Thoracic aorta (tissue), 2 donors: ENCODE measurements at places on chromosomes 16 and 17. TPM values are rescaled to one million over a fixed set of nuclear protein-coding genes. Genes with fewer than 3 reads are reported as not detected.

C16orf54 gene
- total RNA-seq, result 3.4 TPM

DNA sequence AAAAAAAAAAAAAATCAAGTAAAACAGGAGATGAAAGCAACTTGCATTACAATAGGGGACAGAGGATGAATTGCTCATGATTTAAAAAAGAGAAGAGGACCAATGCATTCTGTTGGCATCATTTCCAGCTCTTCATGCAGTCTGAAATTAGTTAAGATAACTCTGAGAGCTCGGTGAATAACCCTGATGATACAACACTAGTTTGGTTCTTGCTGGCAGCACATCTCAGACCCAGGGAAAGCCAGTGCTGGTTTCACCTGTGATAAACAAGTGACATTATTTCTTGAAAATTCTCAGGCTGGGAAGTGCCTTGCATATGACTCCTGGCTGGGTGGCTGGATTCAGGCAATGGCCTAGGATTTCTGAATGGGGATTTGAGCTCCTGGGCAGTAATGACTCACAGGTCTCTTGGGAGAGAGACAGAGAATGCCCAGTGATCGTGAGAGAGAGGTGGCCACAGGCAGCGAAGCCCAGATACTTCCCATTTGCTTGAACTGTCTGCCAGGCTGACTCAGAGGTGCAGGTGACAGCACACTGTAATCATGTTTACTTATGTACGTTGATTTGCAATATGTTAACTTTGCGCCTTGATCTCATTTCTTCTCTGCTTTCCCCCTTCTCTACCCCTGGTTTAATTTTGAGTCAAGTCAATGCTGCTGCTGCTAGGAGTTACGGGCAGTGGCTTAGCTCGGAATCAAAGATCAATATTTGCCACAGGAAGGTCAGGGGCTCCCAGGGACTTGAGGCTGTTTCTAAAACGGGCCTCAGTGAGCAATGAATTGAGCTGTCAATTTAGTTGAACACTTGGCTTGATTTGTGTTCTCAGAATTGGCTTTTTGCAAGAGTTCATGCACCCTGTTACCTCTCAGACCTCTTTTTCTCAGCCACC, 27.1 kb downstream of the ARSG start:
- H3K27me3 ChIP-seq, result no peaks in the 10 kb centered on the region
- no peak overlapping the region for H3K27ac ChIP-seq
- H3K4me3 ChIP-seq, result no peak overlapping the region
- no peak for DNase-seq
- no peaks in the 10 kb centered on the region for H3K4me1 ChIP-seq
- H3K36me3 ChIP-seq, result no peaks in the 10 kb centered on the region

SMIM36 gene
- not detected for total RNA-seq

TOP3A gene
- 54.6 TPM for total RNA-seq

GRCh38 chr17:66702106-66702936, 132.6 kb upstream of the CACNG5 start:
- H3K27me3 ChIP-seq, result no peaks in the 10 kb centered on the region
- no peaks in the 10 kb centered on the region for H3K36me3 ChIP-seq
- no peak for DNase-seq
- no peak overlapping the region for H3K27ac ChIP-seq
- H3K4me1 ChIP-seq, result no peaks in the 10 kb centered on the region
- H3K4me3 ChIP-seq, result no peak overlapping the region

- H3K27me3 ChIP-seq, result no peaks in the 10 kb centered on the region
- no peaks in the 10 kb centered on the region for H3K36me3 ChIP-seq
- H3K4me3 ChIP-seq, result no peak overlapping the region
Observed at GRCh38 chr17:19409509-19409908, 1.5 kb upstream of the RNF112 start.

PNMT gene
- total RNA-seq, result 3.1 TPM

DNA sequence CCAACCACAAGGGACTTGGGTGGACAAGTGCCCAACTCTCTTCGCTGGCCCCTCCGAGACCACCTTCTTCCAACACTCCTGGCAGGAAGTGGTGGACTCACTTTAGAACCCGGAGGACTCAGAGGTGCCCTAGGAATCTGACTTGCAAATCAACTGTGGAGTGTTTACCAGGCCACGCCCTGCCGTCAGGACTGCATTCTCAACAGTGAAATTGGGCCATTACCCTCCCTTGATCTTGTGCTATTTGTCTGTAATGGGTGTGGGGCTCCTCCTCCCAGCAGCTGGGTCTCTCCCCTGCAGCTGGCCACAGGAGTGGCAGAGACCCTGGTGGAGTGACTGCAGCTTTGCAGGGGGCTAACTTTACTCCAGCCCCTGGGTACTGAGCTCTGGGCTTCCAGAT, 212.2 kb upstream of the RPL38 start:
- H3K36me3 ChIP-seq, result no peaks in the 10 kb centered on the region
- no peak for DNase-seq
- no peaks in the 10 kb centered on the region for H3K27me3 ChIP-seq
- H3K27ac ChIP-seq, result no peak overlapping the region

NME3 gene
- total RNA-seq, result 165 TPM

DNA sequence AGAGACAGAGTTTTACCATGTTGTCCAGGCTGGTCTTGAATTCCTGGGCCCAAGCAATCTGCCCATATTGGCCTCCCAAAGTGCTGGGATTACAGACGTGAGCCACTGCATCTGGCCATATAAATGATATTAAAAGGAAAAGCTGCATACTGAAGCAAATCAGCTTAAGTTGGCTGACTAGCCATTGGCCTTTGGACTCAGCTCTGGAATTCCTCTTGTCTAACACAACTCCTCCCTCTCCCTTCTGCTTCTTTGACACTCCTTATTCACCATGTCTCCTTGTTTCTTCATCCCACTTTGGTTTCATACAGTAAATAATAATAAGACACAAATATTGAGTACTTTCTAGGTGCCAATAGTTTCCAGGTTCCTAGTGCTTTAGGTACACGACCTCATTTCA, 7.5 kb downstream of the KRT12 start:
- no peak for DNase-seq
- H3K4me1 ChIP-seq, result peaks cover 3% of the 10 kb centered on the region
- H3K27ac ChIP-seq, result no peak overlapping the region
- H3K27me3 ChIP-seq, result no peaks in the 10 kb centered on the region
- no peaks in the 10 kb centered on the region for H3K36me3 ChIP-seq
- H3K4me3 ChIP-seq, result no peak overlapping the region

GRCh38 chr17:30323895-30324319, 9.9 kb downstream of the TMIGD1 start:
- H3K27me3 ChIP-seq, result no peaks in the 10 kb centered on the region
- H3K36me3 ChIP-seq, result no peaks in the 10 kb centered on the region
- DNase-seq, result no peak
- no peak overlapping the region for H3K4me3 ChIP-seq
- no peaks in the 10 kb centered on the region for H3K4me1 ChIP-seq
- H3K27ac ChIP-seq, result no peak overlapping the region

- DNase-seq, result no peak
- no peaks in the 10 kb centered on the region for H3K4me1 ChIP-seq
- no peaks in the 10 kb centered on the region for H3K27me3 ChIP-seq
- H3K4me3 ChIP-seq, result no peak overlapping the region
- H3K36me3 ChIP-seq, result no peaks in the 10 kb centered on the region
- H3K27ac ChIP-seq, result no peak overlapping the region
Observed at GRCh38 chr17:58985971-58986370, 120.7 kb downstream of the TRIM37 start.

DNA sequence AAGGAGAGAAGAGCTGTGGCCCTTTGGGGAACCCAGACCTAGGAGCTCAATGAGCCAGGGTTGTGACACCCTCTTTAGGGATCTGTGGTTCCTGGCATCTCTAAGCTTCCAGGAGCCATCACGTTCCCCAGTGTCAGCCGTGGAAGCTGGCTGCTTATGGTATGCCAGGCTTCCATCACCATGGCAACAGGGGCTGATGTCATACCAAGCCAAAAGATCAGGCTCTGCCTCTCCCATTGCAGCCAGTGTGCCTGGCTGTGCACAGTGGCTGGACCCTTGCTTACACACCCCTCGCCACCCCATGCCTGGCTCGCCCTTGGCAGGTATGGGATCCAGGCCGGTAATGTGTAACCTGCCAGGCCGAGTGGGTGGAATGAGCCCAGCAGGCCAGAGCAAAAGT, 91.1 kb downstream of the SSH2 start:
- no peak overlapping the region for H3K27ac ChIP-seq
- no peaks in the 10 kb centered on the region for H3K36me3 ChIP-seq
- no peak overlapping the region for H3K4me3 ChIP-seq
- no peaks in the 10 kb centered on the region for H3K27me3 ChIP-seq

CHST6 gene
- total RNA-seq, result 7.7 TPM

CD300LB gene
- 0.85 TPM for total RNA-seq

PIRT gene
- not detected for total RNA-seq

DNA sequence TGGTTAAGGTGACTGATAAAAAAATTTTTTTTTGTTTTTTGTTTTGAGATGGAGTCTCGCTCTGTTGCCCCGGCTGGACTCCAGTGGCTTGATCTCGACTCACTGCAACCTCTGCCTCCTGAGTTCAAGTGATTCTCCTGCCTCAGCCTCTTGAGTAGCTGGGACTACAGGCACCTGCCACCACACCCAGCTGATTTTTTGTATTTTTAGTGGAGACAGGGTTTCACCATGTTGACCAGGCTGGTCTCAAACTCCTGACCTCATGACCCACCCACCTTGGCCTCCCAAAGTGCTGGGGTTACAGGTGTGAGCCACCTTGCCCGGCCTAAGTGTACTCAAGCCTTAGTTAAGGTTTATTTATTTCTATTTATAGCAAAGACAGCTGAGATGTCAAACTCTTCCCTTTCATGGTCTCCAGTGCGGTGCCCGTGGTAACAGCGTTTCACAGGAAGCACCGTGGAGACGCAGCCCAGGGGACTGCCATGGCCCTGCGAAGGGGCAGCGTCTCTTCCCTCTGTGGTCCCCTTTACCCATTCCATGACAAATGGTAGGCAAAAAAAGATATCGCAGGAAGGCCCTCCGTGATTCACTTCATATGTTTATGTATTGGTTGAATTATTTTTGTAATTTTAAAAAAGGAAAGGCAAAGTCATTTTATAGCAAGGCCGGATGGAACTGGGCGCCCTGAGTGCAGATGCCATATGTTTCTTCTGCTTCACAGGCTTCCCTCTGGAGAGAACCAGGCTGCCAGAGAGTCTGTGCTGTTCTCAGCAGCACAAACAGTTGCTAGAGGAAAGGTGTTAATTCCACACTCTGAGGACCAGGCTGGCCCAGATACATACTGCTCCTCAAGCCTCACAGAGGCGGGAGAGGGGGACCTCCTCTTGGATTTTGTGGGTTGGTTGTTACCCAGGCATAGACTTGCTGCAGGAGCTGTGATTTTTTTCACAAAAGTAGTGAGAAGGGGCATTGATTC, 29.2 kb downstream of the DDX19A start:
- H3K4me1 ChIP-seq, result peaks cover 35% of the 10 kb centered on the region
- no peaks in the 10 kb centered on the region for H3K27me3 ChIP-seq
- peaks cover 23% of the 10 kb centered on the region for H3K36me3 ChIP-seq
- H3K4me3 ChIP-seq, result no peak overlapping the region
- no peak for DNase-seq

GRCh38 chr16:27429981-27430441, 28.0 kb downstream of the IL21R start:
- no peak overlapping the region for H3K4me3 ChIP-seq
- DNase-seq, result no peak
- no peaks in the 10 kb centered on the region for H3K27me3 ChIP-seq
- H3K27ac ChIP-seq, result no peak overlapping the region
- no peaks in the 10 kb centered on the region for H3K4me1 ChIP-seq

LDHD gene
- 14.1 TPM for total RNA-seq

TNP2 gene
- total RNA-seq, result not detected

DNA sequence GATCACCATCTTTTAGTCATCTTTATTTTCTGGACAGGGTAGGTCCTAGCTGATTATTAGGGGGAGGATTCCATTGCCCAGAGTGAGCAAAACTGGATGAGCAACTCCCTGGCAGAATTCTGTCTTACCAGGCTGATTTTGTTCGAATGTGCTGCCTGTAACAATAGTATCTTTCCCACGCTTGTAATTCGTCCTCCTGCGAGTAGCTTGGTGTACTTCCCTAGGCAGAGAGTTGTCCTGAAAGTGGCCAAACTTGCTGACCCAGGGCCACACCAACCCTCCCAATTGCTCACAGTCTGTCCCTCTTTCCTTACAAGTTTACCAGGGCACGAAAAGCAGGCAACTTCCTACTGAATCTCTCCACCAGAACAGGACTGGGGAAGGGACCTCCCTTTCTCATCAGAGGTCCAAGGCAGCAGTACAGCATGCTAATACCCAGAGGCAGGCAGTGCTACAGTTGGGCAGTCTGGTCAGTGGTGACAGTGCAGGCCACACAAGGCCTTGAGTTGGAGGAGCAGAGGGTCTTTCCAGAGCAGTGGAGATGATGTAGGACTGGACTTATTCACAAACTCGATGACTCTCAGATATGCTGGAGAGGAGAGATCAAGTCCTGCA, 67.8 kb upstream of the NLK start:
- no peaks in the 10 kb centered on the region for H3K4me1 ChIP-seq
- no peak overlapping the region for H3K4me3 ChIP-seq
- H3K27me3 ChIP-seq, result no peaks in the 10 kb centered on the region
- no peak overlapping the region for H3K27ac ChIP-seq
- H3K36me3 ChIP-seq, result no peaks in the 10 kb centered on the region

- no peak for DNase-seq
- no peak overlapping the region for H3K27ac ChIP-seq
- peak overlapping the region; percentile 73 for H3K4me3 ChIP-seq
- H3K4me1 ChIP-seq, result peaks cover 18% of the 10 kb centered on the region
Observed at GRCh38 chr16:88453611-88454522, 787 bp downstream of the ZFPM1 start.

HSD3B7 gene
- total RNA-seq, result 26.8 TPM

ANKRD40CL gene
- not detected for total RNA-seq

ST6GALNAC1 gene
- 1.3 TPM for total RNA-seq

DNA sequence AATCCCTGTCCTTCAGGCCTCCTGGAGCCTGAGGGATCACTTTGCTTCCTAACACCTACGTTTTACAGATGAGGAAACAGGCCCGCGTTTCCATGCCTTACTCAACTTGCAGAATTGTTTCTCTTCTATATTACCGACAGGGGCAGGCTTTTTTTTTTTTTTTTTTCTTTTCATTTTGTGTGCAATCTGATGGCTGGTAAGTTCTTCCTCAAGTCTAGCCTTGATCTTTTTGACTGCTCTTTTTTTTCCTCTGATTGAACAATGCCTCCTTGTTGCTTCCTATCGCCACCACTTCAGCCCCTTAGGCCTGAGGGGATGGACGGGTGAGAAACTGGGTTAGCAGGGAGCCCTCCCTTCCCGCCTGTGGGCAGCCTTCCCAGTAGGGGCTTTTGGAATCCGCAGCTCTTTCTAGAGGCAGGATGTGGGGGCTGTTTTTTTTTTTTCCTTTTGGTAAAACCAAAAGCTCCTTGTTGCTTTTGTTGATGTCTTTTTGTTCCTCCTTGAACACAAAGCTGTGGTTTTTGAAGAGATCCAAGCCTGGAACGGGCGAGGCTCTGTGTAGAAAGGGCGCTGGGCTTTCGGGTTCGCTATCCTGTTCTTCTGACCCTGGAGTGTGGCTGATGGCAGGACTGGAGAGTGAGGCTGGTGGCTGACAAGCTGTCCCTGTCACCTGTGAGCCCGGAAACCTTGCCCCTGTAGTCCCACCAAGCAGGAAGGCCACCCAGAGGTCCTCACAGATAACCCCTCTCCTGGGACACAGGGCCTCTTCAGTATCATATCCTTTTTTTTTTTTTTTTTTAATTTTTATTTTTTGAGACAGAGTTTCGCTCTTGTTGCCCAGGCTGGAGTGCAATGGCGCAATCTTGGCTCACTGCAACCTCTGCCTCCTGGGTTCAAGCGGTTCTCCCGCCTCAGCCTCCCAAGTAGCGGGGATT, 14.0 kb downstream of the LASP1 start:
- peaks cover 12% of the 10 kb centered on the region for H3K36me3 ChIP-seq
- H3K27me3 ChIP-seq, result no peaks in the 10 kb centered on the region
- peaks cover 98% of the 10 kb centered on the region for H3K4me1 ChIP-seq
- peak overlapping the region; percentile 47 for H3K27ac ChIP-seq

GRCh38 chr17:265718-266117, 84.3 kb upstream of the DOC2B start:
- H3K4me1 ChIP-seq, result peaks cover 26% of the 10 kb centered on the region
- no peaks in the 10 kb centered on the region for H3K27me3 ChIP-seq
- no peak overlapping the region for H3K4me3 ChIP-seq
- DNase-seq, result no peak
- no peaks in the 10 kb centered on the region for H3K36me3 ChIP-seq
